ENCODE measurements at places on chromosomes 6 and 20.
A peak's percentile ranks its signal among the peaks of the same experiment; 100 is the strongest.

GRCh38 chr6:158249340-158249836, 62.9 kb upstream of the TULP4 start:
- DNase-seq: no peak

GRCh38 chr6:119234457-119234856, 115.1 kb downstream of the MAN1A1 start:
- no peak for DNase-seq

DNA sequence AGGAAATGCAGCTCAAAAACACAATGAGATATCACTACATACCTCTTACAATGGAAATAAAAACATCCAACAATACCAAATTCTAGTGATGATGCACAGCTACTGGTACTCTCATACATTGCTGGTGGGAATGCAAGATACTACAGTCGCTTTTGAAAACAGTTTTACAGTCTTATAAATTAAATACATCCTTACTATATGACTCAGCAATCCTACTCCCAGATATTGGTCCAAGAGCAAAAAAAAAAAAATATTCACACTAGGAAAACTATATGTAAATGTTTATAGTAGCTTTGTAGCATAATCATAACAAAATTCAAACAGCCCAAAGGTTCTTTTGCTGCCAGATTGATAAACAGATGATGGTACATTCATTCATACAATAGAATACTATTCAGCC, 217.4 kb upstream of the FAM83B start:
- DNase-seq: no peak

DNA sequence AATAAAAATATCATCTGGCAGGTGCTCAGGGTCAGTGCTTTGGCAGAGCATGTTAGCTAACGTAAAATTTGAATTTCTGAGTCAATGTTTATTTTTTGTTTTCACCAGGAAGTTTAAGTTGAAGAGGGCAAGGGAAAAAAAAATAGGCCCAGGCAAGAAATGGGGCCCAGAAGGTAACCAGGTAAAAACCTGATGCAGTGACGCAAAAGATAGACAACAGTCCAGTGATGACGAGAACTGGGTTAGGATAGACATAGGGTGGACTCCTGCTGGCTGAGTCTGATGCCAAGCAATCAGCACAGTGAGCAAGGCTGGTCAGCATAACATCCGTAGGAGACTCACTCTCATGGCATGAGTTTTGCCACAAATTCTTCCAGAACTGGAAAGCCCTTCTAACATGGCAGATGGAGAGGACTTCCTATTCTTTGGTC, 42.2 kb downstream of the ZHX3 start:
- DNase-seq: no peak

GRCh38 chr6:136534268-136534667, 16.0 kb downstream of the MAP7 start:
- no peak for DNase-seq

DNA sequence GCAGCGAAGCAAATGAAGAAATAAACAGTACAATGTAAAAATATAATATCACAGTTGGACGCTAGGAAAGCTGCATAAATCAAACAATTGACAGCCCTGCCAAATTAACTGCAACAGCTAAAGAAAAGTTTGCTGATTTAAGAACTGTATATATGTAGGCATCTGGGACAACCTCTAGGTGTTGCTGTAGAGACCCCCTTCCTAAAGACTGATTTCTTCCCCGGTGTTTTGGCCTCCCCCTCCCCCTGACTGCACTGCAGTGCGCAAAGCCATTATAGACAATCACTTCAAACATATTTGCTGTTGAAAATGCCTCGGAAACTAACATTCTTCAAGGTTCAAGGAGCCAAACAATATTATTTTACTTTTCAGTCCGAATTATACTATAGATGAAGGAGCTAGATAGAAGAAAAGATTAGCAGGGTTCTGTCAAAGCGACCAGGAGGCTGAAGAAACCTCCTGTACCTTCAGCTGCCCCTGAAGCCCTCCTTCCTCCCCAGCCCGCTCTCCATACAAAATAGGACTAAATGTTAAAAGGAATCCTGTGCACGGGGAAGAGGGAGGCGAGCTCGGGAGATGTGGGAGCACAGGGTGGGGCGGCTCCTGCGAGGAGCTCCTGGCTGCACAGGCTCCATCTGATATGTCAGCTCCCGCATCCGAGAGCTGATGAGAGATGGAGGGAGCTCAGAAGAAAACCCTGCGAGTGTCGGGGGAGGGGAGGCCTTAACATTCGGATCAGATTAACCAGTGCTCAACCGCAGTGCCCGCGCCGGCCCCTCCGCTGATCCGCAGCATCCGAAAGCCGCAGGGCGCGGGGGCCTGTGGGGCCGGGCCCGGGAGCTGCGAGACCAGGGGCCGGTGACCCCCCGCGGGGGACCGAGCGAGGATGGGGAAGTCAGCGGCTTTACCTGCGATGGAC, 822 bp downstream of the ELOVL4 start:
- DNase-seq: peak; percentile 19

DNA sequence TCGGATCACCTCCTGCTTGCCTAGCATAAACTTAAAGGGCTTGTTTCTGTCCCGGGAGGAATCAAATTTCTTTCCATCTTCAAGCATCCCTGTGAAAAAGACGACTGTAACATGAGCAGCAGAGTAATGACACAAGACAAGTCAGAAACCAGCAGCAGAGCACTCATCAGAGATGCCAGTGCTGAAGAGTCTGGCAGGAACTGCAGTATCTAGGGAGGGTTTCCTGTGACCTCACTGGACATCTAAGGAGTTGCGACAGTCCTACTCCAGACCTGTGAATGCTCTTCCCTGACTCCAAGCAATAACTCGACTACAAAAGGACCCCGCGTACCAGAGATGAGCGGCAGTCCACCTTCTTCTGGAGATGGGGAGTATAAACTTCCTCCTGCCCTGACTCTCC, 17.3 kb downstream of the FKBP1A start:
- no peak for DNase-seq

GRCh38 chr20:57683287-57683686, 26.5 kb downstream of the PMEPA1 start:
- DNase-seq: no peak

DNA sequence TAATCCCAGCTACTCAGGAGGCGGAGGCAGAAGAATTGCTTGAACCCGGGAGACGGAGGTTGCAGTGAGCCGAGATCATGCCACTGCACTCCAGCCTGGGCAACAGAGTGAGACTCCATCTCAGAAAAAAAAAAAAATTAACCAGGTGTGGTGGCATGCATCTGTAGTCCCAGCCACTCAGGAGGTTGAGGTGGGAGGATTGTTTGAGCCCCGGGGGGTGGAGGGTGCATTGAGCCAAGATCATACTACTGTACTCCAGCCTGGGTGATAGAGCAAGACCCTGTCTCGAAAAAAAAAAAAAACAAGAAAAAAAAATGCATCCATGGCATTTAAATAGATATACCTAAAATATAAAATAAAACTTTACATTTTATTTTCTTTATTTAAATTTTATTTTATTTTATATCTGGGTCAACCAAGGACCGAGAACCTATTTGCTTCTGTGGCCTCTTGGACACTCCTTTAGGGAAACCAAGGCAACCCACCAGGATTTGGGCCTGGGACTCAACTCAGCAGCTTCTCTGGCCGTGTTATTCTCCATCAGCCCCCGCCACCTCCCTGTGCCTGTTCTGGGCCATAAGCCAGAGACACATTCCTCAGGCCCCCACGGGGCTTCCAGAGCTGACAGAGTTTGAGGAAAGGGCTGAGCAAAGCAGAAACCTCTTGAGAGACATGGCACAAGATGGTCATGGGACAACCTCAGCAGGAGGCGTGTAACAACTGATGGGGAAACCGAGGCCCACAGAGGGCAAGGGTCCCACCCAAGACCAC, 6.2 kb downstream of the SNTA1 start:
- DNase-seq: no peak

DNA sequence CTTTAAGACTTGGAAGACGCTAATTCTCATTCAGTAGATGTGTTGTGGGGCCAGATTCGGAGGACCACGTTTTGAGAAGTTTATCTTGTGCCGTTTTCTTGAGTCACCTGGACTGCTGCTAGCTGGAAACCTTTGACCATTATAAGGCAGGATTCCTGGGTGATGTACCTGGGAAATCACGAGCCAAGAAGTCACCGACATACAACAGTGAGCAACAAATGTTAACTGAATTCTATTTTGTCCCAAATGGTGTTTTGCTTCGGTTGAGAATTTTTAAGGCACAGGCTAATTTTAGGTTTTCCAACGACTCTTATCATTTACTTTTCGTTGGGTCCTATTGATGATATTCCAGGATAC, 93.4 kb upstream of the BTN3A2 start:
- DNase-seq: no peak

GRCh38 chr6:29490055-29490454, 2.3 kb upstream of the MAS1L start:
- DNase-seq: no peak

DNA sequence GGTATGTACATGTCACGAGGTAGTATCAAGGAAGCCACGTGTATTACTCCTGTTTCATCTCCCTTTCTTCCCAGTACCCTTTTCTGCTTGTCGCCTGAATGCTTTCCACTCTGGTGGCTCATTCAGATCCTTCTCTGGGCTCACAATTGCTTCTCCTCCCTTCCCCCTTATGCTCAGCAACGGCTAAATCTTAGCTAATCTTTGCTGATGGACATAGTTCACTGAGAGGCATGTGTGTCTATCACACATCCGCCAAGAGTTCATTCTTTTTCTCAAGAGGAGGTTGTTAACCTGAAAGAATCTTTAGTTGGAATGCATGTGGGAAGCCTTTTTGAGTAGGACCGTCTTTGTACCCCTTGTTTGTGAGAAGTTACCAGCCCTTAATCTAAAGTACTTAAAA, 25.8 kb upstream of the MROH8 start:
- no peak for DNase-seq

GRCh38 chr6:163984124-163984936, 569.8 kb downstream of the QKI start:
- no peak for DNase-seq

DNA sequence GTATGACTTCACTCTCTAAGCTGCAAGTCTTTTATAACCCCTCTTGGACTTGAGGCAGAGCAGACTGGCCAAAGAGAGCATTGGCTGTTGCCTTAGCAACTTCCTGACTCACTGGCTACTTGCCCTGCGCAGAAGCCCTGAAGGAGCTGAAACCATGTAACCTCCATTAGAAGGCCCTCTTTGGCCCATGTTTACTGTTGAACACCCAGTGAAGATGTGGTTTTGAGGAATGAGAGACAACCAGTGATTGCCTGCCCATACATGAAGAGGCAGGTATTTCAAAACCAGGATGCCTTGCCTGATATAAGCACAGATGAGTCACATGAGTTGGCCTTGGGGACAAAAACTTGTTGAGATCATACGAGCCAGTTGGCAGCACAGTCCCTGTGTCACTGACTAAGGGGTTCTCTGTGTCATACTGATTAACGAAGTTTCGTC, 182.5 kb downstream of the EDN1 start:
- DNase-seq: no peak

DNA sequence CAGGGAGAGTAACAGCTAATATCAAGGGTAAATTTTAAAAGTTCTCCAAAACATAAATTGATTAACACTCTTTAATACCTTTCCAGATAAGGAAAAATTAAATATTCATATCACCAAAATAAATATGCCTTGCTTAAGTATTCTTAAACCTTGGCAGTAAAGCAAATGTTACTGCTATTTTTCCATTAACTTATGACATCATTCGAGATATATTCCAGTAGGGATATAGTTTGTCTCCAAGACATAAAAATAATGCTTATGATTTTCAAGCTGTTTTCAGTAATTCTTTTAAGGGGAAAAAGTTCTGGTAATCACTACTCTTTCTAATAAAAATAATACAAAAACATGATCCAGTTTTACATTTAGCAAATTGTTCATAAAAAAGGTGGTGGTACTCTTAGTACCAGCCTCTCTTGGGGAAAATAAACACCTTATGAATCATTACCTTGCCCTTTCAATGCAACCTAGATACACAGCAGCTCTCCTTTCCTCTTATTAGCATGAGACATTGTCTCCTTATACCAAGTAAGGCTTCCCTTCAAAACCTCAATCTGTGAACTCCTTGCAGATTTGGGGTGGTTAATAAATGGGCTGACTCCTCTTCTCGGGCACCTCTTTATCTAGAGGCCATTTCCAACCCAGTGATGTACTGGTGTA, 31.5 kb upstream of the LTV1 start:
- no peak for DNase-seq

GRCh38 chr6:170172392-170172791, 118.5 kb downstream of the DLL1 start:
- DNase-seq: no peak

GRCh38 chr20:2224368-2224639, 71.5 kb upstream of the TGM3 start:
- no peak for DNase-seq

GRCh38 chr20:59850018-59850641, 83.3 kb downstream of the SYCP2 start:
- no peak for DNase-seq

DNA sequence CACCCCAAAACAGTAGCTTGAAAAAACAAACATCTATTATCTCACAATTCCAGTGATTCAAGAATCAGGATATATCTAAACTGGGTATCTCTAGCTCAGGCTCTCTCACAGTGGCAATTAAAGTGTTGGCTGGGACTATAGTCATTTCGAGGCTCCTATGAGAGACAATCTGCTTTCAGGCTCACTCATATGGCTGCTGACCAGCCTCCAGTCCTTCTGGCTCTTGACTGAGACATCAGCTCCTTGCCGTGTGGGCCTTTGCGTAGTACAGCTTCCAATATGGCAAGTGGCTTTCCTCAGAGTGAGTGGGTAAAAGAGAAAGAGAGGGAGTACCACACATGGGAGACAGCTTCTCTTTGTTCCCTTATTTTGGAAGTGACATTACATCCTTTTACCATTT, 327.2 kb downstream of the CENPW start:
- no peak for DNase-seq

- no peak for DNase-seq
Observed at GRCh38 chr6:25851961-25852360, 20.1 kb upstream of the SLC17A1 start.

DNA sequence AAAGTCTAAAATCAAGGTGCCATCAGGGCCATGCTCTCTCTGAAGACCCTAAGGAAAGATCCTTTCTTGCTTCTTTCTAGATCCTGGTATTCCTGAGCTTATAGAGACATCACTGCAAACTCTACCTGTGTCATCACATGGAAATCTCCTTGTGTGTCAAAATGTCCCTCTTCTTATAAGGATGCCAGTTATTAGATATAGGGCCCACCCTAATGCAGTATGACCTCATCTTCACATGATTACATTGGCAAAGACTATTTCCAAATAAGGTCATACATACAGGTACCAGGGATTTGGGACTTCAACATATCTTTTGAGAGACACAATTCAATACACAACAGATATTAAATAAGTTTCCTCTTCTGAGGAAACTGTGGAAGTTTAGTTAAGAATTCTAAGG, 123.9 kb downstream of the UNC5CL start:
- DNase-seq: no peak

Data from germinal center (tissue), 1 donor.